ENCODE measurements at places on chromosomes 4 and X.

DNA sequence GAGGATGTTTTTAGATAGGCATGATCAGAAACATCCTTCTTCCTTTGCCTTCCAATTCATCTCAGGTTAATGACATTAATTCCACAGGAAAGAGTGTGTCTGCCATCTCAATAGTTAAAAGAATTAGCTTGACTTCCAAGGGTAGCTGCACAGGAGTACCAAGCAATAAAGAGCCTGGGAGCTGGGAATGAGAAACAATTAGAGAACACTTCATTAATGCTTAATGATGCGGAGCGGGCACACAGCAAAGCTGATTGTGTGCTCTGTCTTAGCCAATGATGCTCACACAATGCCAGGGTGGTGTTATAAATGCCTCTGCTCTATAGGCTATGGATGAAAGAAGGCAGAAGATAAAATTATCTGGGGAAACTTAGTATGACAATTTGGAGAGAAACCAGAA, 1052.5 kb upstream of the LCORL start:
- DNase-seq: no peak

DNA sequence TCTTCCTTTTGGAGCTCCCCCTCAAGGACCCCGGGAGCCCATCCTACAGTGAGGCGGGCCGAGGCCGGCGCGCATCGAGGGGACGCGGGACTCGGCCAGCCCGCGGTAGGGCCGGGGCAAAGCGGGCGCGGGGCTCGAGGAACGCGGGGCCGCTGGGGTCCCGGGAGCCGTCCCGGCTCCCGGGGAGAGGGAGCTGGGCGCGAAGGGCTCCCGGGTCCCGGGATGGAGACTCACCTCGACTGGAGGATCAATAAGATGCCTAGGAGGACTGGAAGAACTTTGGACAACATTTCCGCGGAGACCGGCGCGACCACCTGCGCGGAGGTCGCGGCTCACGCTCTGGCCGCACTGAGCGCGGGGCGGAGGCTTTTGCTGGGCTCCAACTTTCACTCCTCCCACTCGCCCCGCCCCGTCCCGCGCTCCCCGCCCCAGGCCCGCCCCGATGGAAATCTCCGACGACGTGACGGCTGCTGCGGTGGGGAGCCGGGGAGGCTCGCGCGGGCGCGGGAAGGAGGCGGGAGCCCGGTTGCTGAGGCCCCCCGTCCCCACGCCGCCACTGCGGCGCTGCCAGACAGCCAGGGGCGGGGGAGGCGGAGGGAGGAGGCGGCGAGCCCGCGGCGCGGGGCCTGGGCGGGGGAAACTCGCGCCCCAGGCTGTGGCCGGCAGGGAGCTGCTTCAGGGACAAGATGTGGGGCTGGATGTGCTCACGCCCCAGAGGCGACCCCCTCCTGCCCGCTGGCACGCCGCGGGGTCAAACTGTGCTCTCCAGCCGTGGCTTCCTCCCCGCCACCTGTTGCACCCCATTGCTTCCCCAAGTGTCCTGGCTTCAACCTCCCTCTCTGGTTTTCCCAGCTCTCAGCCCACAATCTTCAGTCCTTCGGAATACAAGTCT, at the start of gene GABRE:
TSS of gene GABRE (minus strand) at position 341 of the 892 bp plus-strand sequence. CDS start at position 290, 51 bp downstream.
- no peak for DNase-seq

- no peak for DNase-seq
These were observed 231.9 kb downstream of the STPG2 start for GRCh38 chr4:97911236-97911906.

DNA sequence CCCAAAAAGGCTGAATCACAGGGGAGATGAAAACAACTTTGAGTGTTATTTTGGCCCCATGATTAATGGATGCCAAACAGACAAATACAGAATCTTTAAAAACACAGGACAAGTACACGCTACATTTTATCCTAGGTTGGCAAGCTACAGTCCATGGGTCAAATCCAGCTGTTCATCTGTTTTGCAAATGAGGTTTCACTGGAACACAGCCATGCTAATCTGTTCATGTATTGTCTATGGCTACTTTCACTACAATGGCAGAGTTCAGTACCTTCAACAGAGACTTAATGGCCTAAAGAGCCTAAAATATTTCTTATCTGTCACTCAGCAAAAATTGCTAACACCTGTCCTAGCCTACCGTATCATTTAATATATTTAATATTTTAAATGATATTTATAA, 1548.5 kb upstream of the IGFBP7 start:
- no peak for DNase-seq

GRCh38 chr4:48681856-48682255, 98.2 kb downstream of the FRYL start:
- DNase-seq: no peak

DNA sequence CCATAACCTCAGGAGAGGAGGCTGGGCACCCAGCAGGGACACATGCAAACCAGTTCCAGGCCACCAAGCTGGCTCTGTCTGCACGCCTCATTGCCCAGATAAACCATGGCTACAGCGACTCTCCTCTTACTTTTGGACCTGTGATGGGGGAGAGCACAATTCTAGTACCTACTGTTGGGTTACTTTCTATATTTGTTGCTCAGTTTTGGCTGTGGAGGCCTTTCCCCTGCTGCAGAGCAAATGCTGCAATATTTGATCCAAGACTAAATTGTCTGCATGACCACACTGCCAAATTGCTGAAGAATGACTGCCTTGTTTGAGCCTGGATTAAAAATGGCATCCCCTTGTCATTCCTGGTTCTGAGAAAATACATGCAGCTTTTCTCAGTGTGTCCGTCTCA, 253.5 kb downstream of the ARHGAP10 start:
- no peak for DNase-seq

- no peak for DNase-seq
These were observed 42.6 kb downstream of the SULT1B1 start for GRCh38 chr4:69717778-69718177.

- no peak for DNase-seq
These were observed 120.5 kb downstream of the ENPP6 start for GRCh38 chr4:184097241-184097605.

DNA sequence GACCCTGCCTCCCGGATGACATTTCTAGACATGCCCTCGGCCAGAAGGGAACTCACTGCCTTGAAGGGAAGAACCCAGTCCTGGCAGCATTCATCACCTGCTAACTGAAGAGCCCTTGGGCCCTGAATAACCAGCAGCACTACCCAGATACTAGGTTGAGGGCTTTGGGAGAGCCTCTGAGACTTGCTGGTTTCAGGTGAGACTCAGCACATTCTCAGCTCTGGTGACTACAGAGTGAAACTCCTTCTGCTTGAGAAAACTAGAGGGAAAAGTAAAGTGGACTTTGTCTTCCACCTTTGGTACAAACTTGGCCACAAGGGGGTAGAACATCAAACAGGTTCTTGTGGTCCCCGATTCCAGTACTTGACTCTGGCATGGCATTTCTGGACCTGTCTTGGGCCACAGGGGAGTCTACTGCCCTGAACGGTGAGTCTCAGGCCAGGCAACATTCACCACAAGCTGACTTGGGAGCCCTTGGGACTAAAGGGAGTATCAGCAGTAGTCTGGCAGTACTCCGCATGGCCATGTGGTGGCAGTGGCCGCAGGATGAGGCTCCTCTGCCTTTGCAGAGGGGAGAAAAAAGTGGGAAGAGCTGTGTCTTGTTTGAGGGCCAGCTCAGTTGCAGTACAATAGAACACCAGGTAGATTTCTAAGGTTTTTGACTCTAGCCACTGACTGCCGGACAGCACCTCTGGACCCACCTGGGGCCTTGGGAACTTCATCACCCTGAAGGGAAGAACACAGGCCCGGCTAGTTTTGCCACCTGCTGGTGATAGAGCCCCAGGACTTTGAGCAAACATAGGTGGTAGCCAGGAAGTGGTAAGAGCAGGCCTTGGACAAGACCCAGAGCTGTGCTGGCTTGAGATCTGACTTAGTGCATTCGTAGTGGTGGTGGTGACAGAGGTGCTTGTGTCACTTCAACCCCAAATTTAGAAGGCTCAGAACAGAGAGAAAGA, 414.8 kb downstream of the OPHN1 start:
- no peak for DNase-seq

- no peak for DNase-seq
These were observed 2.0 kb upstream of the FBXW7 start for GRCh38 chr4:152537881-152538280.

GRCh38 chr4:167956676-167957075, 135.7 kb upstream of the ANXA10 start:
- DNase-seq: no peak

DNA sequence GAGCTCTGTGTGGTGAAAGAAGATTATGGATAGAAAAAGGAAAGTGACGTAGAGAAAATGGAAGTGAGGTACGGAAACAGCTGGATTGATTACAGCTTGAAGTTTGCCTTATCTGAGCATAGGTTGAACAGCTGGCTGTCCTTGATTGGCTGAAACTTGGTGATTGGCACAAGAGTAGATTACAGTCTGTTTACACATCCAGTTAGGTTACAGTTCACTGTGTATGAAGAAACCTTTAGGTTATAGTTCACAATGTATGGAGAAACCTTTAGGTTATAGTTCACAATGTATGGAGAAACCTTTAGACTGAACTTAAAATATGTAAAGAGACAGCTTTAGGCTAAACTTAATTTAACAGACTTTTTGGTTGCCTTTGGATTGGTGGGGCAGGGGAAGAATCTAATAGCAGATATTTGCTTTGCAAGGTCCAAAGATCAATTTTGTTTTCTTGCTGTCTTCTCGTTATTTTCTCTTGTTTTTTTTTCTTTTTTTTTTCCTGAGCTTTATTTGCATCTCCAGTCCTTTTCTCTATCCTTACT, 15.6 kb upstream of the ART3 start:
- no peak for DNase-seq

GRCh38 chrX:108541286-108541685, 101.6 kb downstream of the COL4A5 start:
- no peak for DNase-seq

- no peak for DNase-seq
These were observed 63.6 kb upstream of the SH3RF1 start for GRCh38 chr4:169334335-169334734.

DNA sequence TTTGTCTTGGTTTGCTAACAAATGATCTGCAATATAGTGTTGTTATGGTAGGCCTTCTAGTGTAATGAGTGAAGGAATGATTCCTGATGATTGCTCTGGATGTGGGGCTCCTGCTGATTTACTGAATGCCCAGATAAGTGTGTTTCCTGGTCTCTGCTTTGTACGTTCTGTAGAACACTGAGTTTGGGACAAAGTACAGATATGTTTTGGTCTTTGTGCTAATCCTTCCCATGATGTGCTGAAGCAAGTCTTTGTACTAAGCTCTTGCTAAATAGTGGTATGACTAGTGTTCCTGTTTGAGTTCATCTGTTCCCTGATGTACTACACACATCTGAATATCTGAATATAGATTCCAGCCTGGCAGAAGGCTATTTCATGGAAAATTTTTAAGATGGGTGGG, 36.9 kb upstream of the XIAP start:
- no peak for DNase-seq

DNA sequence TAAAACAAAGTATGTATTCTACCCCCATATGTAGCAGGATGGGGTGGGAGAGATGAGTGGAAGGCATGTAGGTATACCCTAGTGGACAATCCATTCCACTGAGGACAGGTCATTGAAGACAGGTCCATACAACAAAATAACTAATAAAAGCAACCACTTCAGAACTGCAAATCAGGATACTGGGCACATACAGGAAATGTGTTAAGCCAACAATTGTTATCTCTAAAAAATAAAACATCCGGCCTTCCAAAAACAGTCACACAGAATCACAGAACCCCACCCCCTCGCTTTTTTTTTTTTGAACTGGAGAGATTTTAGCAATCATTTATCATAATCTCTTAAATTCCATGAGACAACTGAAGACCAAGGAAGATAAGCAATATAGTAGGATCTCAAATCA, 112.9 kb downstream of the FRYL start:
- DNase-seq: no peak

GRCh38 chr4:77652237-77652897, 46.7 kb downstream of the CXCL13 start:
- DNase-seq: peak; percentile 8

DNA sequence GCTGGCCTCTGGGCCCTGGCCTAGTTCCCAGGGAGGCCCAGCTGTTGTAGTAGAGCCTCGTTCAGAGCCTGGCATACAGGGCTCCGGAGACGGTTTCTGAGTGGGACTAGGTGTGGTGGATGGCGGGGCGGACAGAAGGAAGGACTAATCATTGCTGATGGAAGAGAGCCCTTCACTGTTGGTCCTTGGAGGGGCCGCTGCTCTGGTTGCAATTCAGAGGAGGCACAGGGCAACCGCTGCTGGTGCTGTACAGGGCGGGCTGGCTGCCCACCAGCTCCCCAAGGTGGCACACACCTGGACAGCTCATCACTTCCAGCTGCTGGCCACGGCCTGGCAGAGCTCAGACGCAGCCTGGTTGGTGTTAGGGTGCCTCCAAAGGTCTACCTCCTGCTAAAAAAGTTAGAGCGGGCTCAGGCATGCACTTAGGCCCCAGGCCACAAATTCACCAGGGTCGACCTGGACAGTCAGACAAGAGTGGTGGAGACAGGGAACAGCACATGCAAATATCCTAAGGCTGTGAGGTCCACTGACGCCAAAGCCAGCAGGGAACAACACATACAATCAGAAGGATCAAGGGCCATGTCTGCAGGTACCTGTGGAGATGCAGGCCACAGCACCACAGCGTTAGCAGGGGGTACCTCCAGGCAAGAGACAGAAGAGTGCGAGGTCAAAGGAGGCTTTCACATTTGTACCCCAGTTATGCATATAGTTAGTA, 7.5 kb upstream of the RNF4 start:
- no peak for DNase-seq

DNA sequence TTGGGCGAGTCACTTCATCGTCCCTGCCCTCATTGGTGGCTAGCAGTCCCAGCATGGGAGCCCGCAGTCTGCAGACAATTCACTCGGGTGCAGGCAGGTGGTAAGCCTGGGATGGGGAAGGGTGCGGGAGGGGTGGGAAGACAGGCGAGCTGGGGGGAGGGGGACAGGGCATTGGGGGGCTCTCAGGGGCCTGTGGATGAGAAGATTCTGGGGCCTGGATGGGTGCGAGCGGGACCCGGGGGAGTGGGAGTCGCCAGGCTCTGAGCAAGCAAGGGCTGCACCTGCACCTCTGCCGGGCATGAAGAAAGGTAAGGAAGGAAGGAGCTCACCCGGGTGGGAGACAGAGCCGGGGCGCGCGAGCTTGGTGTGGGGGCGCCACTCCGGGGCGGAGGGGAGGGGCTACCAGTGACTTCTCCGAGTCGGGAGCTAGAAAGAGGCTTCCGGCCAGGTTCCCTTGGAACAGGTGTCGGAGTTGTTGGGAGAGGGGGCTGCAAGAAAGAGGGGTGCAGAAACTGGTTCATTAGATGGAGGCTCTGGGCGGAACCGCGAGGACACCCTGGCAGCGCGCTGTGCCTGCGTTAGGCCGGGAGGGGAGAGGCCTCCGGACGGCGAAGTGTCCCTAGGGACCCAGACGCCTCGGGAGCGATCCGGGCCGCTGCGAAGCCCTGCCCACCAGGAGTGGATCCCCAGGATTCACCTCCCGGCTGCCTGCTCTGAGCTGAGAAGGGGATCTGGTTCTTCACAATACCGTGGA, 103.4 kb upstream of the PDLIM3 start:
- no peak for DNase-seq

GRCh38 chr4:15778289-15779241, at the start of gene CD38:
Gene CD38 (plus strand): TSS chr4:15778328. CDS start chr4:15778415, 87 bp downstream.
- DNase-seq: peak; percentile 32

GRCh38 chr4:39526765-39527295, 409 bp downstream of the UGDH start:
- DNase-seq: no peak

- no peak for DNase-seq
These were observed 71.1 kb upstream of the PPP3CA start for GRCh38 chr4:101418466-101418865.
